MCF 10A (cell line): ENCODE measurements at places on chromosomes 1 and 21.
A peak's percentile ranks its signal among the peaks of the same experiment; 100 is the strongest.

DNA sequence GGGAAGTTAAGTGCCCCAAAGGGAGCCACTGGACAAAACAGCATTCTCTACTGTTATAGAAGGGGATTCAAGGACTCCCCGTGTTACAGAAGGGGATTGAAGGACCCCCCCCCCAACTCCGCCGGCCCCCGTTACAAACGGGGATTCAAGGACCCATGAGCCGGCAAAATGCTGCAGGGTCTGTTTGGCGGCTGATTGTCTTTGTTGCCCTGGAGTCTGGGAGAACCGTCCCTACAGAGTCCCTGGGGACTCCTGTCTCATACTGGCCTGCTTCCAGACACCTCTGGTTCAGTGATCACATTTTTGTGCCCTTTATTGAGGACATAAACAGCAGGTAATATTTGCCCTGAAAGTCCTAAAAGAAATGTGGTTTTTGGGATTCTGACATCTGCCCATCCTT is 96.4 kb downstream of the SYF2 start:
- DNase-seq = no peak

GRCh38 chr1:22975694-22976093 is 3.0 kb upstream of the LACTBL1 start:
- DNase-seq = no peak

DNA sequence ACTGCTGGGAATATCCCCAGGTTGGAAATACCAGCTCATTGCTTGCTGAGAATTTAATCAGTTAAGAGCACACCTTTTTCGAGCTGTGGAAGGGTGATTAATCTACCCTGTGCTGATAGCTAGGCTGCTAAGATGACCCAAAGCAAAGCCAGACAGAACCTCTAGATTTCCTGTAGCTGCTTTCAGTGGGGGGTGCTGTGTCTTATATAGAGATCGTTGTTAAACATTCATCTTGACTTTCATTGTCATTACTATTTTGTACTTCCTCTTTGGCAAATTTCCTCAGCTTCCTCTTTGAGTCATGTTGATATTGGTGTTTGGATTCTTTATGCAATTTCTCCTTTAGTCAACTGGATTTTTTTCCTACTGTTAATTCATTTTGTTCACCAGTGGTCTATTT is 155.3 kb downstream of the DISC1 start:
- DNase-seq = peak; percentile 31

GRCh38 chr1:117501281-117501680 is 104.6 kb upstream of the TENT5C start:
- DNase-seq = no peak

- no peak for DNase-seq
Observed at GRCh38 chr1:18736958-18737357, 106.3 kb downstream of the PAX7 start.
